ENCODE measurements at places on chromosomes 13 and 19.

DNA sequence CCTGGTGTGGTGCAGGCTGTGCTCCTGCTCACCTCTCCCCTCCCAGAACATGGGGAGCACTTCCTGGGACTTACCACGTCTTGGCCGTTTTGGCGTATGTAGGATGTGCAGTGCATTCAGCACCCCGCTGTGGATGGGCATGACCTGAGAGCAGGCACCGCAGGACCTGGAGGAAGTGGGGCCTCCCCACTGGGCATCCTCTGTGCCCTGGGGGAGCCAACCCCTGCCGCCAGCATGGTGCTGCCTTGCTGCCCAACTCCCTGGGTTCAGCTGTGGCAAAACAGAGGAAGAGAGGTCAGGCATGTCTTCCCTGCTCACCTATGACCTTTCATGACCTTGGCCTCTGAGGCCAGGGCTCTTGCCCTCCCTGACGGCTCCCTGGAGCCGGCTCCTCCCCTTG is 103.5 kb downstream of the RAB20 start:
- DNase-seq: no peak

DNA sequence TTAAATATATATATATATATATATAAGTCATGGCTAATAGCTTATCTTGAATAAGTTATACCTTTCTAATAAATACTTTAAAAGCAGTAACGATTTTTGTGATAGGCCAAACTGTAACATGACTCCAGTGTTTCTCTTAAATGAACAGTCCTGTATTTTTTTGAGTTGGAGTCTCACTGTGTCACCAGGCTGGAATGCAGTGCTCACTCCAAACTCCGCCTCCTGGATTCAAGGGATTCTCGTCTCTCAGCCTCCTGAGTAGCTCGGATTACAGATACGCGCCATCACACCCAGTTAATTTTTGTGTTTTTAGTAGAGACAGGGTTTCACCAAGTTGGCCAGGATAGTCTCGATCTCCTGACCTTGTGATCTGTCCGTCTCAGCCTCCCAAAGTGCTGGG is 814.2 kb upstream of the SLITRK5 start:
- no peak for DNase-seq

DNA sequence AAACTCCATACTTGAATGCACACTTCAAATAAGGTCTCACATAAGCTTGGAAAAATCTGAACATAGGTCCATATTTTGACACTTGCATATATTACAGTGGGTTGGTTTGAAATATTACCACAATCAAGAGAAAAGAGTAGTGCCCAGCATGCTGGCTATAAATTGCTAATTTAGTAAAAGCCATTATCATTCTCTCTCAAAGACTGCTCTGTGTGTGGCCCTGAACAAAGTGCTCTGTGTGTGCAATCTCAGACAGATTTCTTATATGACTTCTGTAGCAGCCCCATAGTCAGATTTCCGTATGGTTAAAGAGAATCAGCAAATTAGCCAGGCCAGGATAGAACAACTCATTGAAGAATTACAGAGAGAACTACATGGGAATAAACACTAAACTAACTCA is 78.2 kb downstream of the LIG4 start:
- DNase-seq: no peak

GRCh38 chr19:57031106-57031505 is 88.7 kb upstream of the USP29 start:
- no peak for DNase-seq

DNA sequence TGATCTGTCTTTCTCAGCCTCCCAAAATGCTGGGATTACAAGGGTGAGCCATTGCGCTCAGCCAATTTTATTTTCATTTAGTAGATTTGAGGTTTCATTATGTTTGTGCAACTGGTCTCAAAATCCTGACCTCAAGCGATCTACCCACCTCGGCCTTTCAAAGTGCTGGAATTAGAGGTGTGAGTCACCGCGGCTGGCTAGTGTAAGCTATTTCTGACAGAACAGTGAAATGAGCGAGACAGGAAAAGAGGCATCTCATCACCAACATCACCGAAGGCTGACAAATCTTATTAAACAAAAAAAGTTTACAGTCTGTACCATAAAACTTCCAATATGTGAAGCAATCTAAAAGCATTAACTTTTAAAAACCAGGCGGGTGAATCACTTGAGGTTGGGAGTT is 12.2 kb upstream of the ZNF888 start:
- no peak for DNase-seq

GRCh38 chr13:103525530-103525929 is 459.3 kb upstream of the SLC10A2 start:
- no peak for DNase-seq

DNA sequence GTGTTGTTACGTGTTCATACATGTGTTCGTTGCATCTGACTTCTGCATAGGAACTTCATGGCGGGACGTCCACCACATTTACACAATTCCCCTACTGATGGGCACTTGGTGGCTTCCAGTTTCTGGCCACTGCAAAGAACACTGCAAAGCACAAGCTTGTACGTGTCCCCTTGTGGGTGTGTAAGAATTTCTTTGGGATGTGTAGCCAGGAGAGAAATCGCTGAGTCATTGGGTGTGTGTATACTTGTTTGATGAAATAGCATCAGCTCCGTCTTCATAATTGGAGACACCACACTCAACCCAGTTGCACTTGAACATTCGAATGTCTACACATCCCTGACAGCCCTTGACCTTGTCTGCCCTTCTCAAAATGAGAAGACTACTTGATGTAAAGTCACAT is 19.2 kb downstream of the KLK5 start:
- no peak for DNase-seq

- DNase-seq: no peak
Observed at GRCh38 chr13:60134376-60134775, 29.4 kb downstream of the DIAPH3 start.

- DNase-seq: no peak
Observed at GRCh38 chr13:94968757-94969086, 256.4 kb upstream of the SOX21 start.

DNA sequence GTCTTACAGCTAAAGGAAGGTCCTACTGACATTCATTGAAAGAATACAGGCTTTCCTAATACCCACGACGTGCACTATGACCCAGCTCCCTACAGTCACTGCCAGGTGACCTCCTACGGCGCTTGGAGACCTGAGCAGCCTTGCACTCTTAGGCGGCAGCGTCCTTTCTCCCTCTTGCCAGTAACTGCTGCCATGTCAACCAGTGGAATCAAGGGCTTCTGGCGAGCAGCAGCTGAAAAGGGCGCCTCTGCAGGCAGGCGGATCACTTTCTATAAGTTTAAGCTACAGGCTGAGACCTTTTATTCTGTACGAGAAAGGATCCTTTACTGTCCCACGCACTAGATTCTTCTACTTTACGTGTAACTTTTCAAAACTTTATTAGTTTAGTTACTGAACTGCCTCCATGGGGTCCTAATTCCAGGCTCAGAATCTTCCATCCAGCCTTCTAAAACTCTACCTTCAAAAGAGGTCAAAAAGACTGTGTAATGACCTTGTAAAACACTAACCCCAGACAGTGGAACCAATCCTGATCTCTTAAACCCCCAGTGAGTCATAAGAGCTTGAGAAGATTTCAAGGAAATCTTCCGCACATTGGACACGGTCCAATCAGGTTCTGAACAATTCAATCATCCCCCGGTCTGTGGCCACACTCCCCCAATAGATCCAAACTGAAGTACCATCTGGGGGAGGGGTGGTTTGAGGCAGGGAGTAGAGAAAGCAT is 1.9 kb downstream of the KCTD12 start:
- DNase-seq: no peak

DNA sequence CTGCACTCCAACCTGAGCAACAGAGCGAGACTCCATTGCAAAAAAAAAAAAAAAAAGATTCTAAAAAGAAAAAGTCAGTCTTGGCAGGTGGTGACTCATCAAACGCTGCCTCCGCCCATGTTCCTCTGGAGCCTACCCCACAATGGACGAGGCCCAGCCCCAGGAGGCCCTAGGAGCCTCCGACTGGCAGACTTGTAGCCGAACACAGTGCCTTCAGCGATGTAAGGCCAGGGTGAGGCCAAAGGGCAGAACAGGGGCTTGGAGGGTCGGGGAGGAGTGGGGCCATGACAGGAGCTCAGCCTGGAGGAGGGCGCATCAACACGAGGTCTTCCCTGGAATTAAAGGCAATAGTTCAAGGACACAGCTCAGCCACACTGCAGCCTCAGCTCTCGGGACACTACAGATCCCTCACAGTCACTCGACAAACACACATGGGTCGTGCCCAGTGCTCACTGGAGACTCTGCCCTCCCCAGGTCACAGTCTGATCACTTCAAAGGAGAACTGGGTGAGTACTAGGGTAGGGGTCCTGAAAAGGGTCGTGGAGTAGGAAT is 5.1 kb downstream of the USE1 start:
- no peak for DNase-seq

- DNase-seq: no peak
Observed at GRCh38 chr19:47141695-47142094, 11.1 kb downstream of the SAE1 start.

GRCh38 chr19:632579-633067 is 714 bp downstream of the POLRMT start:
- no peak for DNase-seq

- DNase-seq: peak; percentile 80
Observed at GRCh38 chr13:33817901-33818706, at the start of gene RFC3. Gene RFC3 (plus strand): TSS chr13:33818149. CDS start chr13:33818179, 30 bp downstream.

DNA sequence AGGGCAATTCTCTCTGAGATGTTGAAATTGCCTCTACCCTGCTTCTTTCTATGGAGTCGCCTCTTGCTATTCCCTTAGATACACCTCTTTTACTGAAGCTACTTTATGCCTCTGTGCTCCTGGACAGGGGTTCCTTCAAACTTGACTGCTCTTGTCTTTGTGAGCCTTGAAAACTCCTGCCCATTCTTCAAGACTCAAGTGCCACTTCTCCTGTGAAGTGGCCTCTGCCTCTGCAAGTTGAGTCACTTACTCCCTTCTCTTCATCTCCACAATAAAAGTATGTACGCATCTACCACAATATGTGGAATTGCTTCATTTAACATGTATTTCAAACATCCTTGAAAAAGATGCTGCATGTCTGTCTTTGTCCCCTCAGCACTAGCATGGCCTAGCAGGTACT is 66.0 kb upstream of the TPP2 start:
- no peak for DNase-seq

GRCh38 chr13:109387471-109387870 is 398.9 kb downstream of the IRS2 start:
- DNase-seq: no peak

DNA sequence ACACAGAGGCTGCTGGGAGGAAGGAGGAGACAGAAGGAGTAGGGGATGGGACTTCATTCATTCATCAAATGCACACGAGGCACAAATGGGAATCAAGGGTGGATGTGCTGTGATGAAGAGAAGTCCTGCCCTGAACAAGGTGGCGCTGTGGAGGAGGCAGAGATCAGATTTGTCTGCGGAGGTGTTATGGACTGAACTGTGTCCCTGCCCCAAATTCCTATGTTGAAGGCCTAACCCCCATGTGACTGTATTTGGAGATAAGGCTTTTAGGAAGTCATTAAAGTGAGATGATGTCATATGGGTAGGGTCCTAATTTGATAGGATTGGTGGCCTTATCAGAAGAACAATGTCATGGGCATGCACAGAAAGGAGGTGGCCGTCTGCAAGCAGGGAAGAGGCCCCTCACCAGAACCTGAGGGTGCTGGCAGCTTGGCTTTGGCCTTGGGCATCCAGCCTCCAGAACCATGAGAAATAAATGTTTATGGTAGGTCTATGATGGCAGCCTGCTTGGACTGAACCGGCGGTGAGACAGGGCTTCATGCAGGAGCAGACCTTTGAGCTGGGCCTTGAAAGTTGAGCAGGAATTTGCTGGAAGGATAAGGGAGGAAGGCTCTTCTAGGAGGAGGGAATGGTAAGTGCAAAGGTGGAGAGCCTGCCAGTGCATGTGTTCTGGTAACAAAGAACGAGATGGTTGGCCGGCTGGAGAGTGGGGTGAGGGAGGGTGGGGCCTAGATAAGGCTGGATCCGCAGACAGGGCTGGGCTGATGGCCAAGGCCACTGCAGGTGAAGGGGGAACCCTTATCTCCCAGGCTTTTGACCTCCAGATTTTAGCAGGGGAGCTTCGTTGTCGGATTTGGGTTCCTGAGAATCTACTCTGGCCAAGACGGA is 2.7 kb upstream of the CEBPA start:
- DNase-seq: no peak

DNA sequence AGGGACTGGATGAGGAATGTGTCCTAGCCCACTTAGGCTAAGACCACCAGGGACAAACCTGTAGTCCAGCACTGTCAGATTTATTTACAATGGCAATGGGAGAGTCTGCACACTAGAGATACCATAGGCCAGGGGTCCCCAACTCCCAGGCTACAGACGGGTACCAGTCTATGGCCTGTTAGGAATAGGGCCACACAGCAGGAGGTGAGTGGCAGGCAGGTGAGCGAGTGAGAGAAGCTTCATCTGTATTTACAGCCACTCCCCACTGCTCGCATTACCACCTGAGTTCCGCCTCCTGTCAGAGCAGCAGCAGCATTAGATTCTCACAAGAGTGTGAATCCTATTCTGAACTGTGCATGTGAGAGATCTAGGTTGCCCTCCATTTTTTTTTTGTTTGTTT is 2.4 kb downstream of the THAP8 start:
- no peak for DNase-seq

- DNase-seq: no peak
Observed at GRCh38 chr19:48841571-48841970, 5.3 kb upstream of the HSD17B14 start.

DNA sequence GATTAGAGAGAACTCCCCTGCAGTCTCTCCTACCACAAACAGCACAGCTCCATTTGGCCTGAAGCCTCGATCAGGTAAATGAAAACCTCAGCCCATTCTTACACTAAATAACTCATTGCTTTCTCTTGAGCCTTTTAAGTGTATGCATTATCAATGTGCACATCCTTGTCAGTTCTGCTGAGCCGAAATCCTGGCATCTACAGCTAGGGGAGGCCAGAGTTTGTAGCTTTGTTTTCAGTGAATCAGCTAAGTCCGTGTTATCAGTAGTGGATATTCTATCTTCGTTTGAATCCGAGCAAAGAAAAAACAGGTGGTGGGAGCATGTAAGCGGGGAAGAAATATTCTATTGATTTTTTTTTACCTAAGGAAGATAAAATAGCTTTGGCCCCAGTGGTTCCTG is 84.4 kb downstream of the ESD start:
- no peak for DNase-seq

DNA sequence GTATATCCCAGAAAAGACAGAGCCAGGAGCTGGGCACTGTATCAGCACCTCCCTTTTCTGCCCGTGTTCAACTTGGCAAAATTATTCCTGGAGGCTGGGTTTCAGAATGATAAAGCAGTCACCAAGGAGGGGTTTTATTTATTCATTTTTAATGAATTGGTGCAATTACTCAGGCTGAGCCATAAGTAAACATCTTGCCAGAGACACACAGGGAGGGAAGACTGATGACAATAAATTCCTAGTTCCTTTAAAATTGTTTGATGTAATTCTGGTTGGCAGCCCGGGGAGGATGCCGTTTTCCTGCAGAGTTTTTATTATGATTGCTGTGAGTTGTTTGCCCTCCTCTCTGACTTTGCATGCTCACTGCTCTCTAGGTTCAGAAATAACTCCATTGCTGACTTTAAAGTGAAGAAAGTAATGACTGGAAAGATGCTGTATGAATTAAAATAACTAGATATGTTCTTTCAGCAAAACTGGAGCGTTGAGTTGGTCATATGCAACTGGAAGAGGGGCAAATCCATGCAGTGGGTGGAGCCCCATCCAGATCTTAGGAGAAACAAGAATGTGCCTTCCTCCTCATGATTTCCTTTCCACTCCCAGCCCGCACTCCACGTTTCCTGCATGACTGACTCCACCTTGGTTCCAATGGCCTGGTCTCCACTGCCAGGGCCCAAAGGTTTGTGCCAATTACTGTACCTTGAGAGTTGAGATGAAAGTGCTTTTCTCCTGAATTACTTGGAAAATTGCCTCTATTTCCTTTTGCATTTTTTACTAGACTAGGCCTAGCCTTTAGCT is 182.1 kb downstream of the RFC3 start:
- no peak for DNase-seq
